ENCODE measurements at places on chromosomes 1 and 21.

DNA sequence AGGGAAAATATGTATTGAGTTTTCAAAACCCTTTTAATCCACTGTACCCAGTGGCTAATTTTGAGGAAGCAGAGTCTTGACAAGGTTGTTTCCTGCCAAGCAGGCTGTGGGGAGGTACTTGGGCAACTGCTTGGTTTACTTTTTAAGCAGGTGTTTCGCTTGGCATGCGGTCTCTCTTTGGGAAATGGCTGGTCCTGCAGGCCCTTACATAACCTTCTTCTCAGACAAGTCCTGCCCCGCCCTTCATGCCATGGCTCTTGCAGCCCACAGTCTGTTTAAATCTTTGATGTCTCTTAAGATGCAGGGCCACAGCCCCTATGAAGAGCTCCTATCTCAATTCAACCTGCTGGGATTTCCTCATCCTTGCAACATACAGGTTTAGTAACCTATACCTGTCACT lies 36.0 kb upstream of the ABCD3 start:
- DNase-seq, result no peak

DNA sequence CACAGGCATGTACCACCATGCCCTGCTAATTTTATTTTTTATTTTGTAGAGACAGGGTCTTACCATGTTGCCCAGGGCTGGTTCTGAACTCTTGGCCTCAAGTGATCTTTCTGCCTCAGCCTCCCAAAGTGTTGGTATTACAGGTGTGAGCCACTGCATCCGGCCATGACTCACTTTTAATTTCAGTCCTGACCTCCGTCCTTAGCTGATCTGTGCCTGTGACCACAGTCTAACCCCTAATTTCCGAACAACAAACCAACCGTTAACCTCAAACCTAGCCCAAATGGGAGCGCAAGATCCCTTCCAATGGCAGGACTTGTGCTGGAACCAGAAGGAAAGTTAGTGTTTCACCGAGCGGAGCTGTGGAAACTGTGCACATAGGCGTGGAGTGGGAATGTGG lies 29.3 kb upstream of the MAN1C1 start:
- no peak for DNase-seq

GRCh38 chr1:70922196-70922595 lies 125.4 kb downstream of the PTGER3 start:
- no peak for DNase-seq

DNA sequence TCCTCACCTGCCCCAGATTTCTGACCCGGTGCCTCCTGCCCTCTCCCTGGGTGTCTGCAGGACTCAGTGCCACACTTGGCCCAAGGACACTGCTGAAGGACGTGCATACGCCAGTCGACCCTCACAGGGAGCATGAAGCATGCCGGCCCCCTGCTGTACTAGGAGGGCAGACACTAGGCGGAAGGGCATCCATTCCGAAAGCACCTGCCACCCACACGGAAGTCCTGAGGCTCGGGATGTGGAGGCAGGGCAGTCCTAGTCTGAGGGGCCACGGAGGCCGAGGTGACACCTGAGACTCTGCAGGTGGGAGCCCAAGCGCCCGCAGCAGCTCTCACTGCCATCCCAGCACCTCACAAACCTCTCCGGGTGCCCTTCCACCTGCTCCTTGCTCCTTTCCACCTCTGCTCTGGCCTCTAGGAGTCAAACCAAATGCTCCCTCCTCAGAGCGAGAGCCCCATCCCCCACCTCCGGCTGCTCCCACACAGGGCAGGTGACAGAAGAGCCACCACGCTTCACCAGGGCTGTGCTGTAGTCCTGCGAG lies 2.4 kb downstream of the NPHP4 start:
- no peak for DNase-seq

- no peak for DNase-seq
Measured at GRCh38 chr1:222622765-222623164, 4.9 kb downstream of the MIA3 start.

DNA sequence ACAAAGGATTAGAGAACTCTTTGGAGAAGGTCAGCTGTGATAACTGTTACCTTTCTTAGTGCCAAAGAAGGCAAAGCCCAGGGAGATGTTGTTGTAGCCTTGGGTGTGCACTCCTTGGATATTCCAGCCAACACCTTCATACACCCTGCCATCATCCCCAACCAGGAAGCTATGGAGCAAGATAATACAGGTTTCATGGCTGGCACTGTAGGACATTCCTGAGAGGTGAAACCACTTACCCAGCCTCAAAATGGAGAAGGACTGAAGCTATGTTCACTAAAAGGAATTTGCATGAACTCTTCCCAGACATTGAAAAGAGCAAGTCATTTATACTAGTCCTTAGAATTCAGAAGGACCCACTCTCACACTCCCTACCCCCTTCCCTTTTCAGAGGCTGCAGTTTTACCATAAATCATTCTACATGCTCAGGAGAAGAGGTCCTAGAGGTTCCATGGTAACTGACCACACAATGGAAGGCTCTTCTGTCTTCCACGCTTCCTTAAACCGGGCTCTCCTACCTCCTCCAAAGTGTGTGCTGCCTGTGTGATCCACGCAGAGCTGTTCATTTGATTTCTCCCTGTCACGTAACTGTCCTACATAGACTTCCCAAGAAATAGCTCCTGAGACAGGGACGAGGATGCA lies 5.5 kb downstream of the PGLYRP4 start:
- DNase-seq, result peak; percentile 94

DNA sequence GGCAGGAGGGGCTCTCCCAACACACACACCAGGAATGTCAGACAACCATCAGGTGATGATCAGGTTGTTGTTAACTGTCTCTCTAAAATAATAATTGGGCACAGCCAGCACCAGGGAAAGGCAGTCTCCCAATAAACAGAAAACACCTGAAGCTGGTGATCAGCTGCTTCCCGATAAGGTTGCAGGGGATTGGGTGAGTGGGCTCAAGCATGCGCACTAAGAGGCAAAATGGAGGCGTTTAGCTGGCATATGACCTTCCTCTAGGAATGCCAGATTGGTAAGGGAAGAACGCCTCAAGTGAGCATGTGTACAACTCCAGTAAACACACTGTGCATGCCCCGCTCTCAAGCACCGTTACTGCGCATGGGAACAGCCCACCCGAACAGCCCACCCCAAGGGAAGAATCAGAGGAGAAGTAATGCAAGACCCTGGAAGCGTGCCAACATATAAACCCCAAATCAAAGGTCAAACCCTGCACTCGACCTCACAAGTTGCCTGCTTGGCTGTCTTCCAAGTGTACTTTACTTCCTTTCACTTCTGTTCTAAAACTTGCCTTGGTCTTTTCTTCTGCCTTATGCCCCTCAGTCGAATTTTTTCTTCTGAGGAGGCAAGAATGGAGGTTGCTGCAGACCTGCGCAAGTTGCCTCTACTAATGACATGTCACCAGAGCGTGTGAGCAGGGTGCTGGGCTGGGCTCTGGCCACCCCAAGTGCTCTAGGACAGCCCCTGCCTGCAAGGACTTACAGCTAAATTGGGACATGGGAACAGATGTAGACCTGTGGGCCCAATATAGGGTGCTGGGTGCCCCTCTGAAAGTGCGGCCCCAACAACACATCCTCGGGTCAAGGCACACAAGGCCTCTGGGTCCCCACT lies 200.8 kb downstream of the RHOU start:
- DNase-seq, result no peak

- DNase-seq, result no peak
Measured at GRCh38 chr1:151837197-151837596, 2.4 kb downstream of the C2CD4D start.

- DNase-seq, result no peak
Measured at GRCh38 chr21:15064576-15065391, at the start of gene NRIP1. Gene NRIP1, minus strand, starts transcription at chr21:15065000. Its CDS starts 96,808 bp downstream, at chr21:14968192.

- no peak for DNase-seq
Measured at GRCh38 chr21:44966135-44967081, 26.6 kb downstream of the SLX9 start.

- DNase-seq, result peak; percentile 59
Measured at GRCh38 chr1:23403735-23404486, 20.6 kb downstream of the TCEA3 start.

DNA sequence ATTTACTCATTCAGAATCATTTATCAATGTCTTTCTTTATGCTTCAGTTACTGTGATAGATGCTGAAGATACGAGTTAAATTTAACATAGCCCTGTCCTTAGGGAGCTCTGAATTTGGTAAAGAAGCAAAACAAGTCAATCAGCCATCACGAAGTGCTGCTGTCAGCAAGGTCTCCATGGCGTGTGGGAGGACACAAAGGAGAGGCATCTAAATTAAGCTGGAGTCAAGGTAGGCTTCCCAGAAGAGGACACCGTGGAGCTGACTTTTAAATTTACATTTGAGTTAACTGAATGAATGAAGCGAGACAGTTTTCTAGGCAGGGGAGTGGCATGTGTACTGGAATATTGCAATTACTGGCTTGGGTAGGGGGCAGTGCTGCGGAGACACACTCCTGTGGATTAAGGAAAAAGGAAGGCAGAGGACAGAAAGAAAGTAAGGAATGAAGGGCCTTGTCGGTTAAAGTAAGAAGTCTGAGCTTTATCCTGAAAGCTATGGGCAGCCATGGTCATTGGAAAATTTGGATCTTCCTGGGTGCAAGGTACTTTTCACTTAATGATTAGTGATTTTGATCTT lies 41.3 kb upstream of the C1orf87 start:
- no peak for DNase-seq

DNA sequence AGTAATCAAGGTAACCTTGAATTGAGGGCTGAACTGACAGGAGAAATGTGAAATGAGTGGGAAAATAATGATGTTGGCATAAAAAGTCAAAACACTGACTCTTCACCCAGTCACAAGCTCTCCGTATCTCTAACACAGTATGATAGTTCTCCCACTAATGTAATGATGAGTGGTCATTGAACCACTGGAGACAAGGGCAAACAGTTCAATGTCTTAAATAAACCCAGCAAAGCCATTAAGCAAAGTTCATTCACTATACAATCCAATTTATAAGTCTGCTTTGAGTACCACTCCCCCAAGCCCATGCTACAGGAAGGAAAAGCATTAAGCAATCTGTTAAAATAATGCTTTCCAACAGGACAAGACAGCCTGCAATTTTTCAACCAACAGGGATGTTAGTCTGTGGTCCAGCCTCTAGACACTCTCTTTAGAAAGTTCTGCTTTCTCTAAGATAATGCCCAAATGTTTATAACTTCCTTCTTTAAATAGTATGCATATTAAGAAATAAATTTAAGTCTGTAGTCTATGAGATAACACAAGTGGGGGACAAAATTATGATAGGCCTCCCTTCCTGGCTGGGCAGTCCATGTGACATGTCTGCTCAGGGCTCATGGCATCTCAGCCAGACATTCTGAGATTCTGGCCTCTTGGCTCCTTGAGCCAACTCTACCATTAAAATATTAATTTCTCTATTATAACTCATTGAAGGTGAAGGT lies 25.5 kb upstream of the DDAH1 start:
- no peak for DNase-seq

DNA sequence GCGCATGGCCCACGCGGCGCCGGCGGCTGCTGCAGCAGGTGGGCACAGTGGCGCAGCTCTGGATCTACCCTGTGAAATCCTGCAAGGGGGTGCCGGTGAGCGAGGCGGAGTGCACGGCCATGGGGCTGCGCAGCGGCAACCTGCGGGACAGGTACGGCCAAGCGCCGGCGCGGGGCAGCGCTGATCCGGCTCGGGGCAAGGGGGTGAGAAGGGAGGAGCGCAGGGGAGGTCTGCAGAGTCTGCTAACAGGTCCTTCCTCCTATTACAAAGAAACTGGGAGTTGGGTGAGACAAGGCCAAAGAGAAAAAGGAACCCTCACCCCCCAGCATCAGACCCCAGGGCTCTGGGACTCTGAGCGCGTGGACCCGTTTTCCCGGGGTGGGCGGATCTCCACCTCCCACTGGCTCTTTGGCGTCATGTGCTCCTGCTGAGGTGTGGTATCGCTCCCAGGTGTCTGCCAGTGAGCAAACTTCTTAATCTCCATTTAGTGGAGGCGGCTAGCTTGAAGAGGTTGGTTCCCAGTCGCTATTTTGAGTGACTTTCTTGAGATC lies 431 bp downstream of the MTARC1 start:
- no peak for DNase-seq

DNA sequence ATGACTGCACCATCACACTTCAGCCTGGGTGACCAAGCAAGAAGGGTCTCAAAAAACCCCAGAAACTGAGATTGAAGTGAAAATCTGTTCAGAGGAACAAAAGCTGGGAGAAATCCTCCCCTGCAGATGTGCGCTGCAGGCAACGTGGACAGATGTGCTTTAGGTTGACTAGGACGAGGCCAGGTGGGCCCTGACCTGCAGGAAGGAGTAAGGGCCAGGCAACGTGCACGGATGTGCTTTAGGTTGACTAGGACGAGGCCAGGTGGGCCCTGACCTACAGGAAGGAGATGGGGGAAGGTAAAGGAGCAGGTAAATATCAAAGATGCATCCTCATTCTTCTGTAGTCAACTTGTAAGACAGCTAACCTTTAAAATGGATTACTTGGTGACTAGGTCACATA lies 2.5 kb upstream of the KRTAP12-1 start:
- DNase-seq, result no peak

DNA sequence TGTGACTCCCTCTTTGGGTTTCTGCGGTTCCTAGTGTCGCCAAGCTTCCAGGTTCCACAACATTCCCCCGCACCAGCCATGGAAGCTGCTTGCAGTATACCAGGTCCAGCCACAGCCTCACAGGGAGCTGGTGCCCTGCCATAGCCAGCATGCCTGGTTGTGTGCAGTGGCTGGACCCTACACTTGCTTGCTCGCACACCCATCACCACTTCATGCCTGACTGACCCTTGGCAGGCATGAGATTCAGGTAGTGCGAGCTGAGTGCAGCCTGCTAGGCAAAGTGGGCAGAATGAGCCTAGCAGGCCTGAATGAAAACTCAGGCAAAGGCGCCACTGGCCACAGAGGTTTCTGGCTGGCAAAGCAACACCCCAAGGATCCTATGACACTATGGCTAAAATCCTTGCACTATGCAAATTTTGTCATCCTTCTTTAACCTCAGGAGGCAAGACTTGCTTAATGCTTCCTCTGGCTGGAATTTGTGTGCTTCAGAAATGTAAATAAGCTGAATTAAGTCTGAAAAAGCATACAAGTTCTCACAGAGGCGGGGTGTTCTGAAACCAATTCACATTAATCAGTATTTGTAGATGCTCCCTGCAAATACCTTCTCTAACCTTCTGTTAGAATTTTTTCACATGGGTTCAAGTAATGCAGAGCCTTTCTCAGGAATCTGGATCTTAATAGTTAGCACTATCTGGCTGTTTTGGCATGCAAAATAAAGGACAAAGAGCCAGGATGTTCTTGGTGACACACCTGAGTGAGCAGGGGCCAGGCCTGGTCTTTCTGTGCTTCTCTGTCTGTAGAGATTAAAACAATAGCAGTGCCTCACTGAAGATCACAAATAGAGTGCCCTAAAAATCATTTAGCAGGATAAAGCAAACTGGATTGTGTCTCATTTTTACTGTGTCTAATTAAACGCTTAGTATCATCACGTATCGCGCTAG lies 256.9 kb downstream of the GPATCH2 start:
- DNase-seq, result no peak

All from NCI-H187 treated with DMSO at 0.1 percent for 48 hours (cell line).